ENCODE measurements at places on chromosomes 11 and 22.
A peak's percentile ranks its signal among the peaks of the same experiment; 100 is the strongest.

DNA sequence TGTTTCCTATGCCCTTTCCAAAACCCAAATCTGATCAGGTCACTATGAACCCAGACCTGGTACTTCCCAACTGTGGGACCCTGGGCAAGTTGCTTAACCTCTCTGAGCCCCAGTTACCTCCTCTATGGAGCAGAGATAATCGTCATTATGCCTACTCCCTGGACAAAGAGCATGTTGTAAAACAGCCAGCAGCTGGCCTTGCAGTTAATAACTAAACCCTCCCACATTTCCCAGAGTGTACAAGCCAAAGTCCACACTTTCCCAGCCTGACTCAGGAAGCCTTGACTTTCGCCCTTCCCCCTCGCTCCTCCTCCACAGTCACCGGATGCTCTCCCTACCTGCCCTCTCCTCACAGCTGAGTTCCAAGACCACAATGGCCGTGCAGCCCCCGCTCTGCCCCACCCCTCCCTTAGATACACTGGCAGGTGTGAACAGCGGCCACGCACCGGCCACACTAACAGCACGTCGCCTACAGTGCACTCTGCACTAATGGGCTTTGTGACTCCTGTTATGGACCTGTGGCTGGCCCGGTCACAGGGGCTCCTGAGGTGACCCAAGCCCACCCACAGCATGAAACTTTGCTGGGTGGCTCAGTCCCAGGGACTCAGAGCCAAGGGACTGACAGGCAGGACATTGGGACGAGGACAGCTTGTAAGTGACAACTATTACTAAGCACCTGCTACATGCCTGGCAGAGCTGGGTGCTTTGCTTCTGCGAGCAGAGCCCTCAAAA is 15.6 kb upstream of the MFNG start:
- no peak for DNase-seq

GRCh38 chr22:46276563-46276962 is 8.8 kb downstream of the TTC38 start:
- no peak for DNase-seq

GRCh38 chr22:46881373-46882118 is 119.1 kb downstream of the TBC1D22A start:
- DNase-seq = no peak

- DNase-seq = no peak
Measured at GRCh38 chr11:1935156-1936071, 11.7 kb upstream of the MRPL23 start.

DNA sequence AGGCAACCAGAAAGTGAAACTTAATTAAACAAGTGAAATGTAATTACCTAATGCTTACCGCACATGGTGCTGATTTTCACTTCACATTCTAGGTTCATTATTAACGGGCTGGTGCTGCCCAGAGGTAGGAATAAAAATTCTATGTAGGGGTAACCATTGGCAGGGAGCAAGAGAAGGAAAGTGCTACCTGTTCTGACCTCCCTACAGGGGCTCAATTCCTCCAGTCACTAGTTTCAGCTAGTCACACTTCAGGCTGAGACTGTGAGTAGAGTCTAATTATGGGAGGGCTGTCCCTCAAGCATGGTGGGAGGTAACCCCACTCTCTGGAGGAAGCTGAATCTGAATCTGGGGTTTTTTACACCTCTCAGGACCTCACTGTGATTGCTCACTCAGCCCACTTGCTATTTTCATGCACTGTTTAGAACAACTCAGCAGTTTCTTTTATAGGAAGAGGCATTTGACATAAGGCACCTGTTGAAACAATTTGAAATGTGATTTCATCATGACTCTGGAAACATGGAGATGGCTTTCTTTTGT is 75.4 kb downstream of the MAML2 start:
- DNase-seq = peak; percentile 10

- DNase-seq = no peak
Measured at GRCh38 chr11:17850336-17850735, 115.8 kb downstream of the KCNC1 start.

DNA sequence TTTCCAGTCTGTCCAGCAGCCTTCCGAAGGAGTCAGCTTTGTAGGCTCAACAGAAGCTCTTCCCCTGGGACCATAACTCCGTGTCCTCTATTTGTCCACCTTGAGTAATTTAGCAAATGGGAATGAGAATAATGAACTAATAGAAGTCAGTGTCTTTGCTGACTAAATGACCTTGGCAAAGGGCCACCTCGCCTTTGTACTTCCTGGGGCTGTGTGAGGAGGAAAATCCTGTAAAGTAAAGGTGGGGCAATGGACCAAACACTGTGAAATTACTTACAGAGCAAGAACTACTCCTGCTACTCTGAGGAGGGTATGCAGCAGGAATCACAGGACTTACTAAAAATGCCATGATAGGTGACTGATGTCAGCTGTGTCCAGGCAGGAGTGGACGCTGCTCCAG is 36.2 kb upstream of the CSNK2A3 start:
- no peak for DNase-seq

GRCh38 chr11:8310743-8311298 is 47.1 kb upstream of the LMO1 start:
- no peak for DNase-seq

- no peak for DNase-seq
Measured at GRCh38 chr22:44680058-44680457, 21.9 kb upstream of the PRR5 start.

DNA sequence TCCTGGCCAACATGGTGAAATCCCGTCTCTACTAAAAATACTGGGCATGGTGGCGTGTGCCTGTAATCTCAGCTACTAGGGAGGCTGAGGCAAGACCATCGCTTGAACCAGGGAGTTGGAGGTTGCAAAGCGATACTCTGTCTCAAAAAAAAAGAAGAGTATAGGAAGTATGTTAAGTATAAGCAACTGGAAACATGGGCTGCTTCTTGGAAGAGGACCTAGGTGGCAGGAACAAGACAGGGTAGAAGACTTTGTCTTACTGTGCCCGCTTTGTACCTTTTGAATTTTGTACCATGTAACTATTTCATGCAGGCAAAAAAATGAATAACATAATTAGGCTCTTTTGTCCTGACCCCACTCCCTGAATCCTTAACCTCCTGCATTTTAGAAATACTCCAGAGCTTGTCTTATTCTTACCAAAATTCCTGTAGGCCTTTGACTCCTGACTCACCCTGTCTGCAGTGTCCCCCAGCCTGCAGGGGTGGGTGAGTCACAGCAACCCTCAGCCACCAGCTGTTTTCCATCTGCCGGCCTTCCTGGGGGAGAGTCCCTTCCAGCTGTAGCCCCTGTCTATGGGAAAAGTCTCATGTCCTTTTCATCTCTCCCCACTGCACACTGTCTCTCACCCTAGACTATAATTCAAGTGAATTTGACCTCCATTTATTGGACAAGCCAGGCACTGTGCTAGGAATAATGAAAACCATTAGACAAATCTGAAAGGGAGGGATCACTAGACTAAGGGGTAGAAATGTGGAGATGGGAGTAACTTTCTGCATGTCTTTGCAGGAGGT is 41.8 kb downstream of the TXN2 start:
- DNase-seq = no peak

Data from T-helper 2 cell (primary cell).